ENCODE measurements at places on chromosomes 7 and 10. TPM values are rescaled to one million over a fixed set of nuclear protein-coding genes. Genes with fewer than 3 reads are reported as not detected.

Gene KCP
- 0.14 TPM for total RNA-seq

Gene C7orf33
- total RNA-seq: not detected

Gene FEZF1
- not detected for total RNA-seq

Gene NKX2-3
- total RNA-seq: 0.18 TPM

Gene PCLO
- 1.1 TPM for total RNA-seq

Gene SPDYE2
- total RNA-seq: not detected

Gene MCM10
- total RNA-seq: 0.28 TPM

Gene FKBP6
- total RNA-seq: not detected

Gene ADCY1
- 17.6 TPM for total RNA-seq

Gene SLK
- total RNA-seq: 14.4 TPM

Gene PKD2L1
- total RNA-seq: 0.26 TPM

Gene HOXA2
- total RNA-seq: not detected

Gene TSPAN15
- 8.3 TPM for total RNA-seq

Gene SFMBT2
- total RNA-seq: 1.7 TPM

Gene CTAGE6
- total RNA-seq: not detected

Gene HMX2
- not detected for total RNA-seq

Gene GPR26
- not detected for total RNA-seq

Gene UFSP1
- 2.2 TPM for total RNA-seq

Gene PLA2G12B
- 59.8 TPM for total RNA-seq

Gene OIT3
- 78.2 TPM for total RNA-seq

Gene SPDYE9
- total RNA-seq: not detected

Gene ACBD7
- total RNA-seq: 0.16 TPM

Gene TRIM73
- 0.74 TPM for total RNA-seq

Gene FBXL15
- total RNA-seq: 9.0 TPM

Gene NRG3
- 0.70 TPM for total RNA-seq

Gene ZKSCAN1
- 147 TPM for total RNA-seq

Gene SPAM1
- not detected for total RNA-seq

Gene SLC26A5
- 0.64 TPM for total RNA-seq

Gene FAM24B
- total RNA-seq: not detected

Gene TRPV6
- total RNA-seq: 0.86 TPM

Gene CDK14
- total RNA-seq: 14.0 TPM

Gene PMPCB
- total RNA-seq: 44.9 TPM

Data from right lobe of liver (tissue), 6 donors.